ENCODE measurements at places on chromosomes 4 and X.
A peak's percentile ranks its signal among the peaks of the same experiment; 100 is the strongest.

DNA sequence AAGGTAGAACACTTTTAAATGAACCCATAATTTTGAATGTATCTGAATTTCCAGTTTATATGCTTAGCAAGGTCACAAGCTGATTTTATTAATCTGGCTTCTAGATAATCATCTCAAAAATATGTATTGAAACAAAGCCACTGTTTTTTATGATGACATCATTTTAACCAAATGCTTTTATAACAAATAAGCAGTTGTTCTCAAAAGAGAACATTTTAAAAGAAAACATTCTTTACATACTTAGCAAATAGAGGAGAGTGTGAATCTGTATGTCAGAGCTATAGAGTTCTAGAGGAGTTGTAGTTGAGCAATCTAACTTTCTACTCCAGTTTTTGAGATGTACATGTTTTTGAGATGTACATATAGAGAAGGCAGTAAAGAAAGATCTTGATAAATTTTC is 42.5 kb downstream of the LAMP2 start:
- no peak for DNase-seq

DNA sequence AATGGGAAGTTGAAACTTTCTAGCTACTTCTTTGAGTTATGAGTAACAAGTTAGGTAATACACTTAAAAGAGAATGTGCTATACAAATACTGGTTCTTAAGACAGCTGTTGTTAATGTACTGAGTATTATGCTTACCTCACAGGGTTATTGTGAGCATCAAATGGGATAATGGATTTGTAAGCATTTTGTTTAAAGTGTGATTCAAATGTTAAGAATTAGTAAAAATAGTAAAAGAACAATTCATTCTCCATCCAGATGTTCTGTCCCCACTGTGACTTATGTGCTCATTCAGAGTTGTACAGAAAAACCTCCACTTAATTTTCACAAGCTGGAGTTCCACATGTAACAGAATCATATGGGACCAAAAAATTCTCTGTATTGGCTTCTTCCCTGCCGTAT is 63.6 kb downstream of the AR start:
- no peak for DNase-seq

GRCh38 chrX:41526925-41527324 is 79.8 kb downstream of the NYX start:
- DNase-seq: no peak

- no peak for DNase-seq
Observed at GRCh38 chr4:152828122-152828521, 48.4 kb downstream of the ARFIP1 start.

GRCh38 chr4:3485011-3485791 is 22.1 kb downstream of the DOK7 start:
- no peak for DNase-seq

DNA sequence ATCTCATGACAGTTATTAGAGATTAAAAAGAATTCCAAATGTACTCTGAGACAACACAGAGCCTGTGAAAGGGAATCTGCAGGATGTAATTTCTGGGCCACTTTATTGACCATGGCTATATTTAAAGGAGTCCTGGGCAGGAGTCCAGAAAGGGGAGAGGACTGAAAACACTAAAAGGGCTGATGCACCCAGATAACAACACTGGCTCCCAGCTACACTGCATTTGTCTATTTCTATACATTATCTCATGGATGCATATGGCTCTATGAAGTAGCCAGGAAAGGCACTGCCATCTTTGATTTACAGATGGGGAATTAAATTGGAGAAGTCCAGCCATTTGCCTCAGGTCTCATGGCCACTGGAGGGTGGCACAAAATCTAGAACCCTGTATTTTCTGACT is 56.0 kb downstream of the MED28 start:
- DNase-seq: no peak

GRCh38 chr4:144711700-144712456 is 65.9 kb downstream of the HHIP start:
- no peak for DNase-seq

DNA sequence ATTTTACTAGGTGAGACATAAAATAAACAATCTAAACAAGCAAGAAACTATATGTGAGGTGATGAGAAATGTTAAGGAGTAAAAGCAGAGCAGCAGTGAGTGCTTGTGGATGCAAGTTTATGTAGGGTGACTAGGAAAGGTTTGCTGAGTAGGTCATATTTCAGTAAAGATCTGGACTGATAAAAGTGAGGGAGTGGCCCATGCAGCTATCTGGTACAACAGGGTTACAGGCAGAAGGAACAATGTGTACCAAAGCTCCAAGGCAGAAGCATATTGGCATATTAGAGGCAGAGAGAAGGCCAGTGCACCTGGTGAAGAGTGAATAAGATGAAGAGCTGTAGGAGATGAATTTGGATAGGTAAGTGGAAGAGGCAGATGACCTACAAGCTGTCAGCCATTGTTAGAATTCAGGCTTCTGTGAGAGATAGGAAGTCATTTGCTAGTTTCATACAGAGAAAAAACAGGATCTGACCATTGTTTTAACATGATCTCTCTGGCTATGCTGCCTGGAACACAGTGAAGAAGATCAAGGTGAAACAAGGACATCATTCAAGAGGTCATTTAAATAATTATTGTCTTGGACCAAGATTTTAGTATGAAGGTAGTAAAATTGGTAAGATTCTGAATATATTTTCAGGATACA is 274.6 kb downstream of the ANKRD50 start:
- DNase-seq: no peak

DNA sequence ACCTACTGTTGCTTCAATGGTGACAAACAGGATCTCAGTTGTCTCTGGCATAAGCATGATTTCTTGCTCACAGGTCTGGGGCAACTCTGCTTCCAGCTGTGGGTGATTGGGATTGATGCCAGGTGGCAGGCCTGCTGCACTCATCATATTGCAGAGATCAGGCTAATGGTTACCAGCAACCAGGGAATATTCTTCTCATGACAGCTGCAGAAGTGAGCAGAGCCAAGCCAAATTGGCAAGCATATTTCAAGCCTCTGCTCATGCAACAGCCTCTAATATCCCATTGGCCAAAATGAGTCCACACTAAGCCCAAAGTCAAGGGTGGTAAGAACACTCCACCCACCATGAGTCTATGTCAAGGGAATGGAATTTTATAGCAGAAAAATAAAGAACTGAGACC is 26.7 kb upstream of the TBC1D19 start:
- DNase-seq: no peak

- no peak for DNase-seq
Observed at GRCh38 chr4:78630615-78631014, 79.0 kb downstream of the ANXA3 start.

GRCh38 chrX:69158166-69158980 is 6.9 kb downstream of the PJA1 start:
- no peak for DNase-seq

GRCh38 chrX:100625985-100626491 is 10.6 kb downstream of the TSPAN6 start:
- DNase-seq: no peak

DNA sequence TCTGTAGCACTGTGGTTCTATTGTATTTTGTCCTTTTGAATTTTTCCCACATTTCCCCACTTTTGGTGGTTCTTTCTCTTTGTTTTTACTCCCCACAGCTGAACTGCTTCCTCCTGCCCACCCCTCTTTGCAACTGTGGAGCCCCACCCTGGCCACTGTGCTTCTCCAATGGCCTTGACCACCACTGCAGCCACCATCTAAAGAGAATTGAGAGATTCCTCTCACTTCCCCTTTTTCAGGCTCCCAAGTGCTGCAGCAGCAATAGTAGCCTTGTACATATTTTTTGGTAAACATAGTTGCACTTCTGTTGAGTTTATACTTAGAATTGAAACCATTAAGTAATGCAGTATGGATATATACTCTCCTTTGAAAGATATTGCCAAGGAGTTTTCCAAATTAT is 51.3 kb upstream of the FRMPD3 start:
- no peak for DNase-seq

GRCh38 chrX:66015152-66015831 is 24.6 kb downstream of the VSIG4 start:
- no peak for DNase-seq

DNA sequence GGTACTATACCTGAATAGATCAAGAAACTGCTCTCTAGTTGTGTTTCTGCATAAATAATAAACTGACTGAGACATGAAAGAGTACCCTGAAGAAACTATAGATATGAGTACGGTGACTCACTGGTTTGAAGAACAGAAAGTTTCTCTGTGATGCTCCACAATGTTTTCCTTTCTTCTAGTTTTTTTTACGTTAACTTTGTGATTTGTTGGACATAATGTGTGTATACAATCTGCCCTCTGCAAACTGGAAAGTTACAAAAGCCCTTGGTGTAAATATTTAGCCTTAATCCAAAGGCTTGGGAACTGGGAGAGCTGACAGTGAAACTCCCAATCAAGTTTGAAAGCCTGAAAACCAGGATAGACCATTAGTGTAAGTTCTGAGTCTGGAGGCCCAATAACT is 31.6 kb upstream of the PAPSS1 start:
- no peak for DNase-seq

DNA sequence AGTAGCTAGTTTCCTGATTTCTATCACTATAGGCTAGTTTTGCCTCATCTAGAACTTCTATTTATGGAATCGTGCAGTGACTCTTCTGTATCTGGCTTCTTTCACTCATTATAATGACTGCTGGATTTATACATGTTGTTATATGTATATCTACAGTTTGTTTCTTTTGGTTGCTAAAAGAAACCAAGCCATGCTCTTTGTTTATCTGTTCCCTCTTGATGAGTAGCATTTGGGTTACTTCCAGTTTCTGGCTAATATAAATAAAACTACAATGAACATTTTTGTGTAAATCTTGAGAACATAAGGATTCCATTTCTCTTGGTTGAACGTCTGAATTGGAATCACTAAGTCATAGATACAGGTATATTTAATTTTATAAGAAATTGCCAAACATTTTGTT is 73.9 kb downstream of the ARHGAP24 start:
- DNase-seq: no peak

DNA sequence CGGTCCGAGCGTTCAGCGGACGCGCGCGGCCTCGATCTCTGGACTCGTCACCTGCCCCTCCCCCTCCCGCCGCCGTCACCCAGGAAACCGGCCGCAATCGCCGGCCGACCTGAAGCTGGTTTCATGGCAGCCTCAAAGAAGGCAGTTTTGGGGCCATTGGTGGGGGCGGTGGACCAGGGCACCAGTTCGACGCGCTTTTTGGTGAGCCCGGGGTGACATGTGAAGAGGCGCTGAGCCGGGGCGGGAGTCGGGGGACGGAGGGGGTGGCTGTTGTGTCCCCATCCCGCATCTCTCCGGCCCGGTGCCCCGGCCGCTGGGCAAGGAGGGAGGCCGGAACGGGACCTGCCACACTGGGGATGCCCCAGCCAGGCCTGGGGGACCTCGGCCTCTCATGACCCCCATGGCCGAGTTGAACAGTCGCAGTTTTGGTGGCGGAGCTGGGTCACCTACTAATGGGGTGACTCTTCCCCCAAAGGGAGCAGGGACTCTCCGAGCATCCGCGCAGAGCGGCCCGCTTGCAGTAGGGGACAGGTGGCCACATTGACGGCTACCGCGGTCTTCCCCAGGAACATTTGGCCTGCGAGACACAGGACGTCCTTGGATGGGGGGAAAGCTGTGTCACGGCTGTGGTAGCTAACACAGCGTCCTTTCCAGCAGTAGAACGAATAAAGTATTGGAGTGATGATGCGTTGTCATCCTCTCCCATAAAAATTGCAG is at the start of gene GK:
GK (plus strand) TSS at position 9 of the 717 bp plus-strand sequence; CDS start at position 124, 115 bp downstream.
- DNase-seq: peak; percentile 64

All from retina (tissue), 1 donor.